ENCODE measurements at places on chromosomes 7 and 10.

DNA sequence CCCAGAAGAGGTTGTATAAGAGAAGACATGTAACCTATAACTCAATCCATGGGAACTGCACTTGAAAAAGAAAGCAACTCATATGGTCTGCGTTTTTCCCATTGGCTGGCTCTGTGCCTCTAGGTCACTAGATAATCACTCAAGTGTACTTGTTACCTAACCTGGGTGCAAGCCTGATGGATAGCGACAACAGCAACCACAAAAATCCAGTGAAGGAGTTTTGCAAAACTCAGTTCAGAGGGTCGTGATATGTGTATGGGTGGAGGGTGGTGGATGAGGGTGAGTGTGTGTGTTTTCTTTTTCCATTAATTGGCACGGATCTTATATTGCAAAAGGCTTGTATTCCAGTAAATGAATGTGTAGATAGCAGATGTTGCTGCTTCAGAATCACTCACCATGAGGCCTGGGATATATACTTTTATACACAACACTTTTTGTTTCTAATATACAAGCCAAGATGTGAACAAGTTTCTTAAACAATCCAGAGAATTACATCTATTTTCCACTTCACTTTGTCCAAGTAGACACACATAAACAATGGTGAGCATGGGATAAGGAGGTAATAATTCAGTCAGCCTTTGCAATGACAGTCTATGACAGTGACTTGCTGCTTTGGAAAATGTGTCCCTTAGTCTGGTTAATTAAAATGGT, 286.9 kb upstream of the DKK1 start:
- DNase-seq, result no peak

- DNase-seq, result no peak
Measured at GRCh38 chr10:130440971-130441370, 304.8 kb downstream of the GLRX3 start.

DNA sequence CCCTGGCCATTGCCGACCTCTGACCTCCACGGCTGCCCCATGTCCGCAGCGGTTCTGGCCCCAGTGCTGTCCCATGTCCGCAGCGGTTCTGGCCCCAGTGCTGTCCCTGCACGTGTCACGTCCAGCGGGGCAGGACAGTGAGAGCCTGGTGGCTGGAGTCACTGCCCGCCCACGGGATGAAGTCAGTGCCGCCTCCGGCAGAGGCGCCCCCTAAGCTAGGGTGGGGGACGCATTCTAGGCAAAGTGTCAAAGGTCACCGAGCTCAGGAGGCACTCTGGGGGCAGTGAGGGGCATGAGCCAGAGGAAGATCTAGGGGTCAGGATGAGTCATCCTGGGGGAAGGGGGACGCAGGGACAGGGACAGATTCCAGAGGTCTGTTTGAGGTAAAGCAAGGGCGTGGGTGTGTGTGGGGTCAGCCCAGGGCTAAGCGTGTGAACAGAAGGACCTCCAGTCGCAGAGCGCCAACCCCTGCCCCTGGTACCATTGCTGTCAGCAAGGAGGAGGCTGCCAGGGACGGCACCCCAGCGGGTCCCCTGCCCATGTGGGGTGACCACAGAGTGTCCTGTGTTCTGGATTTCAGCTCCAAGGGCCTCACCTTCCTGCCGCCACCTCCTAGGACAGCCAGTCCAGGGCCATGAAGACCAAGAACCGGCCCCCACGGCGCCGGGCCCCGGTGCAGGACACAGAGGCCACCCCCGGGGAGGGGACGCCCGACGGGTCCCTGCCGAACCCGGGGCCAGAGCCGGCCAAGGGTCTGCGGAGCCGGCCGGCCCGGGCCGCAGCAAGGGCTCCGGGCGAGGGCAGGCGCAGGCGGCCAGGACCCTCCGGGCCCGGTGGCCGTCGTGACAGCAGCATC, 665 bp downstream of the BHLHA15 start:
- no peak for DNase-seq

DNA sequence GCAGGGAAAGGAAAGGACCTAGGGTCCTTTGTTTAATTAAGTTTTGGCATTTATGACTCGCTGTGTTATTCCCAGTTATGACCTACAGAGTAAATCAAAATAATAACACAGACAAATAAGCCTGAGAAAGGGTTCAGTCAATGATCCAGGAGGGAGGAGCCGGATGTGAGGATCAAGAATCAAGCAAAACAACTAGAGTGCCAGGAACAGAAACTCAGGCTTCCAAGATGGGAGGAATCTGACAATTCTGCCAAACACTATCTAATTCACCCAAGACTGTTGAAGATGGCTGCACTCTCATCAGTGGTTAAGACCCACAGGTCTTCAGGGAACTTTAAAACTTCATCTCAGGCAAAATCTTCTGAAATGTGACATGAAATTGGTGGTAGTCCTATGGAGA, 50.3 kb upstream of the PIP4K2A start:
- DNase-seq, result no peak

DNA sequence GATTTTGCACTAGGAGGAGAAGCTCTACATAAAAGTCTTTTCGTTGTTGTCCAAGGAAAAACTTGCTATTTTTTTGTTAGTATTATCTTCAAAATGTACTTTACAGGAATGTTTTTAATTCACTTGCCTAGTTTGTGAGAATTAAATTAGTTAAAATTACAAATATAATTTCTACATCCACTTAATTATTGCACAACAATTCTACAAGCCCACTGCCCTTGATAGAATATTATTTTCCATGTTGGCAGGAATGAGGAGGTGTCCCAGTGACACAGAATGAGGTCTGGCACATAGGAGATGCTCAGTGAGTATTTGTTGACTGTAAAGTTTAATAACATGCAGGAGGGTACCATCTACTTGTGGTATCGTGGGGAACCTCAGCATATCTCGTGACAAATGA, 255.4 kb downstream of the SDHAF3 start:
- no peak for DNase-seq

DNA sequence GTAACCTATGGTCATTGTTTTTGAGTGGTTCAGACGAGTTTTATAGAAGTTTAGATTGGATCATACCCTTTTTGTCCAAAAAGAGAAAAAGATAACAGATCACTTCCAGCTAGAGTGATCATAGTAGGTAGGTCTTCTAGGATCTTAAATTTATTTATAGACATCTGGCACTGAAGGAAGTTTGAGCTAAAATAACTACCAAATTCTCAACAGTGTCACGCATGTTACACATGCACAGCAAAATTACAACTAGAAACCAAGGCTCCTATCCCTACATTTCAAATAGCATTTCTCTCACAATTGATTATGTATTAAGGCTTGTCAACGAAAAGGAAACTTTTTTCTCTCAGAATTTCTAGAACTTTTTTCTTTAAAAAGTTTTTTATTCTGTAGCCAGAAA, 2.3 kb downstream of the CALU start:
- no peak for DNase-seq

- DNase-seq, result no peak
Measured at GRCh38 chr10:7185367-7185690, 225.5 kb downstream of the SFMBT2 start.

DNA sequence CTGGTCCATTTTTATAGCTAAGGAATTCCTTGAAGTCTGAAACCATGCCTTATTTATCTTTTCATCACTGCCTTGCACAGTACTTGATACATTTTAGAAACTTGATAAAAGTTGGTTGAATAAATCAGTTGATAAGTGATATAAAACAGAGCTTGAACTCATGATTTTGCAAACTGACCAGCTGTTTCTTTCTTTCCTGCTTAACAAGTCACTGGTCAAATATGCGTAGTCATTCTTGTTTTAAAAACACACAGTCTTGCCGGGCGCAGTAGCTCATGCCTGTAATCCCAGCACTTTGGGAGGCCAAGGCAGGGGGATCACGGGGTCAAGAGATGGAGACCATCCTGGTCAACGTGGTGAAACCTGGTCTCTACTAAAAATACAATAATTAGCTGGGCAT, 6.3 kb downstream of the TPST1 start:
- DNase-seq, result no peak

- DNase-seq, result no peak
Measured at GRCh38 chr10:3452683-3453361, 280.2 kb upstream of the PITRM1 start.

- peak; percentile 15 for DNase-seq
Measured at GRCh38 chr7:157502701-157503111, 165.9 kb downstream of the DNAJB6 start.

DNA sequence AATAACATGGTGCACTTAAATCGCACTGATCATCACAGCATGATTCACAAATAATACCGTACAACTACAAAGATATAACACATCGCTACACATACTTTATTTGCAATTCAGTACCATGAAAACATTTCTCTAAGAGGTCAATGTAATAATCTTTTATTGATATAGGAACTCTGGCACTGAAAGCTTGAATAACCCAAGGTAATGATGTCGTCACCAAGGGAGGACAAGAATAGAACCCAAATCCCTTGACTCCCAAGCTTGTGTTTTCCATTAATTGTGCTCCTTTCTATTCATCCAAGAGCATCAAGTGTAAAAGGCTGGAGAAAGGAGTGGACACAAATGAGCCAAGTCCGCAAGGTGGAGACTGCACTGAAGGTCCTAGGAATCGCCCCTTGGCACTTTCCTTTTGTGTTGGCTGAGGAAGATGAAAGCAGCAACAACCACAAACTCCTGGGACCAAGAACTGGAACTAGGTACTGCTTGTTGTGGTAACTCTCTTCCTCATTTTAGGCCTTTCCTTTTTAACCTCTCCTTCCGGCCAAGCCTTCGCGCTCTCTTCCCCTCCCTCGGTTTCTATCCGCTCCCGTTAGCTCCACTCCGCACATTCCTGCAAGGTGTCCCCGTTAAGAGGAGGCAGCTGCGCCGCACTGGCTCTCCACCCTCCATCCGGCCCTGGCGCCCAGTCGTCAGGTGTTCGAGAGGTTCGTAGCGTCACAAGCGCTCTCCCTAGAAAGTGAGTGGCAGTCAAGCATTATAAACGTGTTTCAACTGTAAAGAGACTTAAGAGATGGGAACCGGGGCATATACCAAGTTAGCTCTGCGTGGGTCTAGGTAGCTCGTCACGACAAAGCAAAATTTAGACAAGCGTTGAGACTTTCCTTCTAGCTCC, 1.0 kb upstream of the CBLL1 start:
- peak; percentile 22 for DNase-seq

DNA sequence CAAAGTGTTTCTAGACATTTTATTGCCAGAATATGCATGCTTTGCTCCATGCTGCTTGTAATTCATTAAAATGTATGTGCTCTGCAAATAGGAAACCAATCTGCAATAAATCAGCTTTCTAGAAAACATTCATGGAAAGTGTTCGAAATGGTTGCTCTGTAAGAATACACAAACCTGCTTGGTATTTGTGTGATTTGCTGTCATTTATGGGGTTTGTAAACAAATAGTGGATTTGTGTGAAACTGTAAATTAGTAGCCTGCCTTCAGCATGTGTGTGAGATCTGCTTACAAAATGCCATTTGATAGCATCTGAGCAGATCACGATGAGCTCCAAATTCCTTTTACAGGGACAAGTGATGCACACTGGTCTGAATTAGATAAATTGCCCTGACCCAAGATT, 219.0 kb upstream of the CSTF2T start:
- no peak for DNase-seq

- DNase-seq, result no peak
Measured at GRCh38 chr7:127916735-127917134, 114.5 kb downstream of the LRRC4 start.

DNA sequence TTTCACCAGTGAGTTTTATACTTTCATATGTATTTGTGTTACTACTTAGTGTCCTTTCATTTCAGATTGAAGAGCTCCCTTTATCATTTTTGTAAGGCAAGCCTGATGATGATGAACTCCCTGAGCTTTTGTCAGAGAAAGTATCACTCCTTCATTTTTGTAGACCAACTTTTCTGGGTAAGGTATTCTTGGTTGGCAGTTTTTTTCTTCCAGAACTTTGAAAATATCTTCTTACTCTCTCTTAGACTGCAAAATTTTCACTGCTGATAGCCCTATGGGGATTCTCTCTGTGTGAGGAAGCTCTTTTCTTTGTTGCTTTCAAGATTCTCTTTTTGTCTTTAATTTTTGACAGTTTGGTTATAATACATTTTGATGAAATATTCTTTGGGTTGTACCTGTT, 35.7 kb downstream of the CCDC7 start:
- no peak for DNase-seq

- DNase-seq, result no peak
Measured at GRCh38 chr7:10688544-10688943, 285.1 kb upstream of the PHF14 start.

DNA sequence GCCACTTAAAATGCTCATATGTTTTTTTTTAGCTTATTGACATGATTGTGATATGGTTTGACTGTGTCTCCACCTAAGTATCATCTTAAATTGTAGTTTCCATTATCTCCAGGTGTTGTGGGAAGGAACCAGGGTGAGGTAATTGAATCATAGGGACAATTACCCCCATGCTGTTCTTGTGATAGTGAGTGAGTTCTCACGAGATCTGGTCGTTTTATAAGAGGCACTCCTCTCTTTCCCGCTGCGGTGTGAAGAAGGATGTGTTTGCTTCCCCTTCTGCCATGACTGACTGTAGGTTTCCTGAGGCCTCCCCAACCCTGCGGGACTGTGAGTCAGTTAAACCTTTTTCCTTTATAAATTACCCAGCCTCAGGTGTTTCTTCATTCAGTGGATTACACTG, 80.5 kb upstream of the ETV1 start:
- DNase-seq, result no peak

GRCh38 chr7:108280136-108280535, 150.0 kb upstream of the LAMB4 start:
- no peak for DNase-seq

GRCh38 chr7:133863362-133864061, 263.6 kb upstream of the LRGUK start:
- DNase-seq, result no peak

DNA sequence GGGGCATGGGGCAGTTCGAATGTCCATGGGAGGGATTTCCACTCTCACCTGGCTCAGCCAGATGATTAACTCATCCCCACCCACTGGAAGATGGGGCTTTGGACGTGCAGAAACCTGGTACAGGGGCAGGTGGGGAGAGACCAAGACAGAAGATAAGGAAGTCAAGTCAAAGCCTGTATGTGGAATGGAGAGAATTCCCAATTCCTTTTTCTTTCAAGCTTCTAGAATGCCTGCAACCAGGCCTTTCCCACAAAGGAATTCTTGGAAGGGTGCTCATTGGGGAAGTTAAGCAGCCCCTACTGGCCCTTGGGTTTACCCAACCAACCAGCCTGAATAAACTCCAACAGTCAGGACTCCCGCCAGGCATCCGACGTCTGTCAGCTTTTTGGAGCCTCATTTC, 39.1 kb downstream of the CCM2 start:
- DNase-seq, result no peak

DNA sequence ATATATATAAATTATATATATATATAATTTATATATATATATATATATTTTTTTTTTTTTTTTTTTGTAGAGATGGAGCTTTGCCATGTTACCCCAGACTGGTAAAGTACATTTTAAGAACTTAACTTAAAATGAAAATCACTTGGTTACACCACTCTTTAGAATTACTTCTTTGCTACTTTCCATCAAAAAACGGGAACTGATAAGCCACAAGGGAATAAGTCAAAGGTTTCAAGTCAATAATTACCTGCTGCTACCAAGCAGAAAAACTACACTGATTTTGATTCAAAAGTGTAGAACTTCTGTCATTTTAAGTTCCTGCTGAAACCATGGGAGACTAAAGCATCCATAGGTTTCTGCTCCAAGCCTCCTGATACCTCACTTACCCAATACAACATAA, 12.2 kb downstream of the PPA1 start:
- DNase-seq, result no peak

GRCh38 chr10:80855348-80855971, 317.8 kb downstream of the SH2D4B start:
- no peak for DNase-seq

- no peak for DNase-seq
Measured at GRCh38 chr10:129400426-129400825, 66.6 kb upstream of the MGMT start.
